Activated B cell treated with CpG ODN at 0.5 μM for 24 hours (primary cell): ENCODE measurements at places on chromosomes 3 and 15.

- no peak for DNase-seq
These were observed 151.3 kb upstream of the STRIT1 start for GRCh38 chr3:155444771-155445170.

DNA sequence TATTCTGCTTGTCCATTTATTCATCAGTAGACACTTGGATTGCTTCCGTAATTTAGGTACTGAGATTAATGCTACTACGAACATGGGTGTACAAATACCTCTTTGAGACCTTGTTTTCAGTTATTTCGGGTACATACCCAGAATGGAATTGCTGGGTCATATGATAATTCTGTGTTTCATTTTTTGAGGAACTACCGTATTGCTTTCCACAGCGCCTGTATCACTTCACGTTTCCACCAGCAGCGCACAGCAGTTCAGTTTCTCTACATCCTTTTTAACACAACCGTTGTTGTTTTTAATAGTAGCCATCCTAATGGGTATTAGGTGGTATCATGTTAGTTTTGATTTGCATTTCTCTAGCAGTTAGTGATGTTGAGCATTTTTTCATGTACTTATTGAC is 9.5 kb downstream of the PAK2 start:
- no peak for DNase-seq

DNA sequence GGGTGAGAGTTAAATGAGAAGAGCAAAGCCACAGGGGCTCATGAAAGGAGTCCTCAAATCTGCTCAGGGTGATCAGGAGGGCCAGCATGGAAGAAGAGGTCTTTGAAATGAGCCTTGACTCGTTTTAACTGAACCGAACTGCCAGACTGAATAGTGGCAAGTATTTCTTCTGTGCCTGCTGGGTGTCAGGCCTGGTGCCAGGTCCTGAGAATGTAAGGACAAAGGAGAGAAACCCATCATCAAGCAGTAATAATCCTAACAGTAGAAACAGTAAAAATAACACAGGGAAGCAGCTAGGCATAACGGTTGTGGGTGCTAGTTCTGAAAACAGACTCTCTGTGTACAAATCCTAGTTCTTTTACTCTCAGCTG is 40.4 kb upstream of the SMAD3 start:
- DNase-seq: no peak

GRCh38 chr3:99854756-99855298 is 37.2 kb downstream of the CMSS1 start:
- DNase-seq: no peak

DNA sequence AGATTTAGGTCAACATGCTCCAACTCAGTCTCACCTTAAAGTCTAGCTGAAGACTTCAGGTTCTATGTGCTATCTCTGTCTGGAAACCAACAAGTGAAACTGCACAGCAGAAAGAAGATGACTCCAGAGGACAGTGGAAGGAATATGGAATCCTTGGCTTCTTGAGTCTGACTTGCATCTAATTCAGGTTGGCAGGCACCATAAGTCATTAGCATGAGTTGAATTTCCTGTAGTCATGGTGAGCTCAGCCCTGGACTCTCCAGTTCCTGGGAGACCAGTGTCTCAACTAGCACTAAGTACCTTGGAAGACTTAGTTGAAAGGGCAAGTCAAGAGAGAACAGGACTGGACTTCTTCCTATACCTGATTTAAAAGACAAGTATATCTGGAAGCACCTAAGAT is 129.7 kb downstream of the DTWD1 start:
- no peak for DNase-seq

- no peak for DNase-seq
These were observed 57.4 kb downstream of the HRH1 start for GRCh38 chr3:11211531-11212298.
